ENCODE measurements at places on chromosomes 5 and 9.
A peak's percentile ranks its signal among the peaks of the same experiment; 100 is the strongest.

GRCh38 chr5:124236361-124237205 is 509.9 kb downstream of the ZNF608 start:
- DNase-seq, result no peak

DNA sequence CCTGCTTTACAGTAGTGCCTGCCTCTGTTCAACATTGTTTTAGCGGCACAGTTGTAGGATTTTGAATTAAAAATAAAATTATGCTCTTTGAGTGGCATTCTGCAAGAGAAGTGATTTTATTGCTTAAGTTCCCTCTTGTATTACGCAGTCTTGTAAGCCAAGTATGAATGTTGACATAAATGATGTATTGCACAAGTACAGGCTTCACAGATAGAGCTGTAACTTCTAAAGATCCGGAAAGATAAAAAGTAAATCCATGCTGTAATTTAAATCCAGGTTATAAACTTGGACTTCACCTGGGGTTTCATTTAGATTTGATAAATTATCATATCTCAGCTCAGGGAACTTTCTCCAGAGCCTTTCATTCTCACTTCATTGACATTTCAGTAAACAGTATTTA is 1114.7 kb downstream of the PTPRD start:
- no peak for DNase-seq

DNA sequence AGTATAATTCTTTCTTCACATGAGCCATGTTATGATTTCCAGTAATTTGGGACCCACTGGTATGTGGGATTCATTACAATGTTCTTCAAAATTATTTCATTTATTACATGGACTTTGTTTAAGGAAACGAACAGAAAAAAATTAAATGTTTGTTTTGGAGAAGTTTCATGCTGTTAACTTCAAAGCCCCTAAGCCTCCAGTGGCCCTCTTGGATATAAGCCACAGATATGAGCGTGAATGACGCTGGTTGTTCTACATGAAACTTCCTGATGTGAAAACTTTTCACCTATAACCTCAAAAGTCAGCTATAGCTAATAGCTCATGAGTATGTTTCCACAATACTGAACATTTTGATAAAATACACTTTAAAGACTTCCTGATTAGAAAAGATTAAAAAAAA is 334.2 kb downstream of the PDE4D start:
- DNase-seq, result no peak

GRCh38 chr9:115114546-115114945 is 3.4 kb downstream of the TNC start:
- DNase-seq, result no peak

- no peak for DNase-seq
These were observed 51.4 kb upstream of the CKMT2 start for GRCh38 chr5:81181576-81182316.

DNA sequence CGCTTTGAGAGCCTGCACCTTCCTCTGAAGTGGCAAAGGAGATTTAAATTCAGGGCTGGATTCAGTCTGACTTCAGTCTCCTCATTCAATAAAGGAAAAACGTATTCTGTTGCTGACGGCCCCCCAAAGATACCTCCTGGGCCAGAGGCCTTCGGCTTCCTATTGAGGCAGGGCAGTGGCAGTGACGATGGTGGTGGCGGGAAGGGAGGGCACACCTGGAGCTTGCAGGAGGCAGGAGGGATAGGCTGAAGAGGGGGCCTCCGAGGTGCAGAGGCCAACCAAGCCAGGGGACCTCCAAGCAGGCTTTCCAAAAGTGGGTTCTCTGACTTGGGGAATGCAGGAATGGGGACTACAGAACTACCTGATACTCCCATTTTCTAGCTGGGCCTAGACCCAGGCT is 15.9 kb downstream of the RNF44 start:
- no peak for DNase-seq

DNA sequence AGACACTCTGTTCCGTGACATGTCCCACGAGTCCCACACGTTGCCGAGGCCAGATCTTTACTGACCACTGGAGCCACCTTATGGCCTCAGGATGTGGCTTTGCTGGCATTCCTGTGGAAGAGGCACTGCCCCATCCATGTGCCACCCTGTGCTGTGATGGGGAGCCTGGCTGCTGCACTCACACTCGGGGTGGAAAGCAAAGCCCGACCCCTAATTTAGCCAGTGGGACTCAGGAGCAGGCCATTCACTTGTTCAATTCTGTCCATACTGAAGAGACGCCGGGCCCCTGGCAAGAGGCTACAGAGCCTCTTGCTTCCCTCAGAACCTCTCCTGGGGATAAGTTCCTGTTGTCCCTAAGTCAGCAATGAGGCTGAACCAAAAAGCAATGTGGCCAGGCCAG is 18.6 kb upstream of the CEP72 start:
- DNase-seq, result no peak

- no peak for DNase-seq
These were observed 566.0 kb upstream of the CDH18 start for GRCh38 chr5:20554001-20554400.

- DNase-seq, result no peak
These were observed 17.6 kb upstream of the SLIT3 start for GRCh38 chr5:169318556-169318955.

DNA sequence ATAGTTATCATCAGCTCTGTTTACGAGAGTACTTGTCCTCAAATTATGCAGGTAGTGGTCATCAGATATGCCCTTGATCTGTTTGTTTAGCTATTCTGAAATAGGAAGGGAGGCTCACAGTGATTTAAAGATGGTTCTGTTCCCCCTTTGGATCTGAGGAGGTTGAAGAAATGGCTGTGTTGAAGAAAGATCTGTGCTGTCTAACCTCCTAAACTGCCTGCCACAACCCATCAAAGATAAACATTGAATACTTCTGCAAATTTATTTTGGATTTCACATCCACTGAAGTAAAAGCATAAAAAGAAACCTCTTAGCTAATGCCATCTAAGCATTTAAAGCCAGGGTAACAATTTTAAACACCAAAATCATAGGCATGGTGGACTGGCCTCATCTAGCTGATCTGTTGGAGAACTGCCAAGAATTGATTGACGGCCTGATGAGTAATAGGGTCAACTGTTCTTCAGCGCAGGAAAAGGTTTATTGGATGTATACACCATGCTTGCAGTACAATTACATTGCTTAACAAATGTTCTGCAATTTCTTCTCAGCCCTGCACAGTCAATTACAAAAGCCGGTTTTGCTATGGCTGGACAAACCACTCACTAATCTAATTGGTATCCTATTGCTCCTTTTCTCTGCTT is 97.6 kb downstream of the SEMA6A start:
- DNase-seq, result no peak

GRCh38 chr9:19699756-19700155 is 89.1 kb downstream of the SLC24A2 start:
- no peak for DNase-seq

DNA sequence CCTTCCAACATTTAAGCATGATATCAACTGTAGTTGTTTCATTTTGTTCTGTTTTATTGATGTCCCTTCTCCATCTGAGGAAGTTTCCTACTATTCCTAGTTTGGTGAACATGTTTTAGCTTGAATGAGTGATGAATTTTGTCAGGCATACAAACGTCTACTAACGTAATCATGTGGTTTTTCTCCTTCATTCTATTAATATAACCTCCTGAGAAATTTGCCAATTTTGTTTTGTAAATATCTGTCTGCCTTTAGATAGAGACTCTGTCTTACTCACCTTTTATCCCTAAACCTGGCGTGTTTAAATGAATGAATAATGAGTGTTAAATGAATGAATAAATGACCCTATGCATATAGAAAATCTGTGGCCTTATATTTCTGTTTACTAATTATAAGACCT is 26.5 kb upstream of the NREP start:
- DNase-seq, result no peak

DNA sequence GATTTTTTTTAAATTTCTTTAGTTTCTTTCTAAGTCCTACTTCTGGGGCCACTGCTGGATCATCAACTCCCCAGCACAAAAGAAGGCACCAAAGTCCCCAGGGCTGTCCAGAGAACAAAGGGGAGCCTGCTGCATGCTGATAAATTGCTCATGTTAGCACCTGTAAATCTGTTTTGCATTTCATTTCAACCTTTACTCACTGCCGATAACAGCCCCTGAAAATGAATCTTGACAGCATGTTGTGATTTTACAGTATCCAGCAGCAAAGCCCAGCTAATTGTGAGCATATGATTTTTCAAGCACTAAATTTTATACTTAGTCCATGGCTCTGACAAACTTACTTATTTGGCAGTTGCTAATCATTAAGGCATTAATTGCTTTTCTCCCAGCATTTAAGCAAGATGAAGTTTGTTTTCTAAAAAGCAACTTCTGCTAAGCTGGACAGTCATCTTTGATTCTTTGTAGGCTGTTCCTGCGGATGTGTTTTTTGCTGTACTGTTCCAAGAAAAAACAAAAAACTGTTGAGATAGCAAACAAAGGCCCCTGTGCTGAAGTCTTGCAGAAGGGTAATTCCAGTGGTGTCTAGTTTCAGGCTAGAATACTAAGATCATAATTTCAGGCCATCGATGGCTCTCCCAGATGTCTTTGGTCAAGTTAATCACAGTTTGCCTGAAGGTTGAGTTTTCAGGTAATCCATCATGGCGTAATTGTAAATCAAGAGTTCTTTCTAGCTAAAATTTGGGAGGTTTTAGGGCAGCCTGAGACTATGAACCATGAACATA is 73.1 kb upstream of the GAS1 start:
- no peak for DNase-seq

GRCh38 chr5:82674671-82675070 is 396.5 kb upstream of the RPS23 start:
- DNase-seq, result no peak

- no peak for DNase-seq
These were observed 76.9 kb downstream of the ANKH start for GRCh38 chr5:14794583-14795230.

GRCh38 chr5:132263548-132264261 is 6.2 kb downstream of the PDLIM4 start:
- DNase-seq, result peak; percentile 88

DNA sequence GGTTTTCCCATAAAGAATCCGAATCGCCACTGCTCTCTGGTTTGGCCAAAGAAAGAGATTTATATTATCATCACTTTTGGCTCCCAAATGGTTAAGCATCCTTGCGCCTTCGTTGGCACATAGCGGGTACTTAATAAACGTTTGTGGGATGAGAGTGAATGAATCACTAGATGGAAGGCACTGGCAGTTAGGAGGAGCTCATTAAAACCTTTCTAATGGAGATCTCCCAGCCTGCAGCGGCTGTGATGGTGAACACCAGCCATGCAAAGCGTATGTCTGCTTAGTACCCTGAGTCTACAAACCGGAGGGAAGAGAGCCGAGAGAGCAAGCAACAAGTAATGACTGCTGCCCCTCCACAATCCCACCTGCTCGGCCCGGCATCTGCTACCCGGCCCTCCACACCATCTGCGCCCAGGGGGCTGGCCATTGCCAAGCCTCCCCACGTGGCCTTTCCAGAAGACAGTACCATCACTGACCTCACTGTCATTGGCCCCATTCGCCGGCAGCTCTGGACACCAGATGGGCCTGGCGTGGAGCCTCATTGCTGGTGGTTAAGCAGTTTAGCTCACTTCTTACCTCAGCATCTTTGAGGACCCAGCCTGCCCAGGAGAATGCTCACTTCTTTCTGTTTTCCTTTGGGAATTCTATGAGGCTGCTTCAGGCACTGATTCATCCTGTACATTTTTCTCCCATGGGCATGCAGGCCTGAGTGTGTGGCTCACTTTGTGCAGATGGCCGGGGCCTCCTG is 39.3 kb upstream of the ANKRD33B start:
- DNase-seq, result no peak

GRCh38 chr5:96023518-96023917 is 61.9 kb upstream of the ELL2 start:
- DNase-seq, result no peak

- no peak for DNase-seq
These were observed 18.2 kb upstream of the FNIP1 start for GRCh38 chr5:131814990-131815389.

DNA sequence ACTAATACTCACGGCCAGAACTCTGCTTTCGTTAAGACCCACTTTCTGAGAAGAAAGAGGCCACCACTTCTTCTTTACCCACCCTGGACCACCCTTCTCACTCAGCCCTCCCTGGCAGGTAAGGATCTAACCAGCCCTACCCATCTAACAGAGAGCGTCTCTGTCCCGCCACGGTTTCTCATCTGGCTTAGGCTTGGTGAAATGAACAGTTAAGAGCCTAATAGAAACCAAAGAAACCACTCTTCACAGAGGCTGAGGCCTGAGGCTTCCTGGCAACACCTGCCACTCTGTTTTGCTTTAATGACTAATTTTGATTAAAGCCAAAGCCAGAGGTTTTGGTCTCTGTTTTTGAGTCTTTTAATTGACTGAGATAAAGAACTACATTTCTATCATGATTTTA is 354.1 kb upstream of the SLC30A5 start:
- no peak for DNase-seq

GRCh38 chr9:99023831-99024230 is 80.1 kb downstream of the COL15A1 start:
- no peak for DNase-seq

DNA sequence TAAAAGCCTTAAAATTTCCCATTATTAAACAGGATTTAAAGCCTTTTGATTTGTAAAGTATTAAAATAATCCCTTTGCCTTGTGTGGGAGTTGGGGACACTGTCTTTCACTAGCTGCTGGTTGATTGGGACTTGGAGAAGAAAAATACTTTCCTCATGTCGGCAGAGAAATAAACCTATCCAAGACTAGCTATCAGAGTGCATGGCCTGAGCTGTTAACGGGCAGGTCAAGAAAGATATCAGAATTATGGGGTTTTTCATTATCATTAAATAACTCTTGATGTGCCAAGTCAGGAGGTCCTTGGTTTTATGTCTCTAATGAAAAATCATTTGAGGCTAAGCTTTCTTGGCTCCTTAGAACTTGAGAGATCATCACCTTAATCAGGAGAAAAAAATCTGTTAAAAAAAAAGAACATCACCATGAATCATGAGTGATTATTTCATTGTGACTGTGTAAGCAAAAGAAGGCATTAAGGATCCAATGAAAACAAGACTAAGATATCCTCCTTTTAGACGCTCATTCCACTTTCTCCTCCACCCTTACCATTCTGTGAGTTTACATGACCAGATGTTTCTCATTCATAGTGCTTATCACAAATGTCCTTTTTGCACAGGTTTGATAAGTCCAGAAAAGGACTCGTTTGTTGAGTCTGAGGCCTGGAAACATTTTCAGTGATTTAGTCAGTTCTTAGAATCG is 140.4 kb upstream of the EGFLAM start:
- no peak for DNase-seq

DNA sequence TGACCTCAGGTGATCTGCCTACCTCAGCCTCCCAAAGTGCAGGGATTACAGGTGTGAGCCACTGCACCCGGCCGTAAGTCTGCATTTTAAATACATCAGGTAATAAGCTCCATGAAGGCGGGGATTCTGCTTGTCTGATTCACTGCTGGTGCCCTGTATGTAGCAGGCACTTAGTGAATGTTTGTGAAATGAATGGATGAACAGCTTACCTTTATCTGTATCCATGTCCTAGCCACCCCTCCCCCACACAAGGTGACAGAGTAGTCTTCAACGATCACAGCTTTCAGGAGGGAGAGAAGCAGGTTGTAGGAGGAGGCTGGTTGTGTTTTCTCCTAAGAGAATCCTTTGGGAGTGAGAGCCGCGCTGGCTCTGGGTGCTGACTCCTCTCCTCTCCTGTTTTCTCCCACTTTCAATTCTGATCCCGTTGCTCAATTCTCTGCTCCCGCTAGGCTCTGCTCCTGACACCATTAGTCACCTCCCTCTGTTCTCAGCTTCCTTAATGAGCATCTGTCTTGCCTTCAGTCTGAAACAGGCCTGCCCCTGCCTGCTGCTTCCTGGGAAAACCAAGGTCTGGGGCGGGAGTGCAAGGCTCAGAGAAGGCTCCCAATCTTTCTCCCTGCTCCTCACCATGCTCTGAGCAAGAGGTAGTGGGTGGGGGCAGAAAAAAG is 88.8 kb upstream of the CTNNA1 start:
- no peak for DNase-seq

GRCh38 chr9:27042476-27042875 is 37.0 kb upstream of the LRRC19 start:
- no peak for DNase-seq

All from GOT3 (cell line).